ENCODE measurements at places on chromosomes 7 and 10.

DNA sequence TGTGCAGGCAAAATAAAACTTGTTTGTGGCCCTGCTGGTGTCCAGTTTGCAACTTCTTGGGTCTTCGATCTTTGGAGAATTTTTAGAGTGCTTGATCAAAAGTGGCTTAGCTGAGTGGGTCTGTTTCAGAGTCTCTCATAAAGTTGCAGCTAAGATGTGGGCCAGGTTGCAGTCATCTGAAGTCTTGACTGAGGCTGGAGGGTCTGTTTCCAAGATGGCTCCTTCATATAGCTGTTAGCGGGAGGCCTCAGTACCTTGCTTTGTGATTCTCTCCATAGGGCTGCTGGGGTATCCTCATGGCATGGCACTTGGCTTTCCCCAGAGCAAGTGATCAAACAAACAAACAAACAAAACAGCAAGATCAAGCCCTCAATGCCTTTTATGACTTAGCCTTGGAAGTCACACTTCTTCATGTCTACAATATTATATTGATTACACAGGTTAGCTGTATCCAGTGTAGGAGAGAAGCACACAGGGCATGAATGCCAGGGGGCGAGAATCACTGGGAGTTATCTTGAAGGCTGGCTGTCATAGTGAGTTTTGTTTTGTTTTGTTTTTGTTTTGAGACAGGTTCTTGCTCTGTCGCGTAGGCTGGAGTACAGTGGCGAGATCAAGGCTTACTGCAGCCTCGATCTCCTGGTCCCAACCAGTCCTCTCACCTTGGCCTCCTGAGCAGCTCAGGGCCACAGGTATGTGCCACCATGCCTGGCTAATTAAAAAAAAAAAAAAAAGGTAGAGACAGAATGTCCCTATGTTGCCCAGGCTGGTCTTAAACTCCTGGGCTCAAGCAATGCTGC, 10.2 kb downstream of the CYP26A1 start:
- no peak for DNase-seq

- DNase-seq: no peak
Observed at GRCh38 chr10:104035194-104036068, 50.2 kb downstream of the COL17A1 start.

- no peak for DNase-seq
Observed at GRCh38 chr10:13091801-13092200, 8.2 kb upstream of the OPTN start.

- no peak for DNase-seq
Observed at GRCh38 chr10:114703377-114704107, 45.5 kb upstream of the ABLIM1 start.

- DNase-seq: peak; percentile 6
Observed at GRCh38 chr10:7027913-7028808, 382.7 kb downstream of the SFMBT2 start.

DNA sequence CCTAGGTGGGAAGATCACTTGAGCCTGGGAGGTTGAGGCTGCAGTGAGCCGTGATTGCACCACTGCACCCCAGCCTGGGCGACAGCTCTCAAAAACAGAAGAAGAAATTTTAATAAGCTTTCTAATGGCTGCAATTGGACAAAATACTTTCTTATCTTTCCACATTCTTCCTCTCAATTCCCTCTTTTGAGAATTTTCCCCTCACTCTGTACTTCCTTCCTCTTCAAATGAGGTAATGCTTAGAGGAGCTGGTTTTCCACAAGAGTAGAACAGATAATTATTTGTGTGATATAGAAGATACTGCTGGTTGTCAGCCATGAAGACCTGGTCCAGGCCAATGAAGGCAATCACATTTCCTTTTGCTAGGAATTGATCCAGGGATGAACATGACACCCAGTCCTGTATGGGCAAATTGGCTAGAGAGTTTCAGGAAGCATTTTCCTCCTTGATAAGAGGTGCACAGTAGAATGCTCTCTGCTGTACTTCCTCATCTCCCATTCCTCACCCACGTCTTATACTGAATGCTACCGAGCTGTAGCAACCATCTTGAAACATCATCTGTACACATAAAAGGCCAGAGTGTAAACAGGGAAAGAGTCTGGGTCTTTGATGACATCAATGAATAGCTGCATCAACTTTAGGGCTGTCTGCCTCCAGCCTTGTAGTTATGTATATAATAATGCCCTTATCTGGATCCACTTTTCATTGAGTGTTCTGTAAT, 103.9 kb downstream of the CDK6 start:
- DNase-seq: no peak

DNA sequence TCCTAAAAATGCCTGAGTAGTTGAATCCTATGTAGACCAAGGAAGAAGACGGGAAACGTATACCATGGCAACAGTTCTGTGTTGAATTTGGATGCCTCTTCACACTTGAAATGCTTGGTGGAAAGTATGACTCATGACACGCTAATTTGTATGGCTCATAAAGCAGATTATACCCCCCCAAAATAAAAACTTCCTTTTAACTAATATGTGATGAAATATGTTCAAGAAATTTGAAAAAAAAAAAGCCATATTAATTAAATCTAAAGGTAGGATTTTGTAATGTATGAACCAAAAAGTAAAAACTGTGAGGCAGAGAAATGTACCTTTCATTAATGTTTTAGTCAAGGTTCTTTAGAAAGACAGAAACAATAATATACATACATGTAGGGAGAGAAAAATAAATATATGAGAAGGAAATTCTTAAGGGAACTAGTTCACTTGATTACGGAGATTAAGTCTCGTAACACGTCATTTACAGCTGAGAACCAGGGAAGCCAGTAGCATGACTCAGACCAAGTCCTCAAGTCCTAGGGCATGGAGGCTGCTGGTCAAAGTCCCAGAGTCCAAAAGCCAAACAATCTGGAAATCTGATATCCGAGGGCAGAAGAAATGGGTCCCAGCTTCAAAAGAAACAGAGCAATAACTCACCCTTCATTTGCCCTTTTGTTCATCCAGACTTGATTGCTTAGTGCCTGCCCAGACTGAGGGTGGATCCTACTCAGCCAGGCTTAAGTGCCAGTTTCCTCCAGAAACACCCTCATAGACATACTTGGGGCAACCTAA, 485.1 kb downstream of the SEMA3D start:
- DNase-seq: peak; percentile 98

DNA sequence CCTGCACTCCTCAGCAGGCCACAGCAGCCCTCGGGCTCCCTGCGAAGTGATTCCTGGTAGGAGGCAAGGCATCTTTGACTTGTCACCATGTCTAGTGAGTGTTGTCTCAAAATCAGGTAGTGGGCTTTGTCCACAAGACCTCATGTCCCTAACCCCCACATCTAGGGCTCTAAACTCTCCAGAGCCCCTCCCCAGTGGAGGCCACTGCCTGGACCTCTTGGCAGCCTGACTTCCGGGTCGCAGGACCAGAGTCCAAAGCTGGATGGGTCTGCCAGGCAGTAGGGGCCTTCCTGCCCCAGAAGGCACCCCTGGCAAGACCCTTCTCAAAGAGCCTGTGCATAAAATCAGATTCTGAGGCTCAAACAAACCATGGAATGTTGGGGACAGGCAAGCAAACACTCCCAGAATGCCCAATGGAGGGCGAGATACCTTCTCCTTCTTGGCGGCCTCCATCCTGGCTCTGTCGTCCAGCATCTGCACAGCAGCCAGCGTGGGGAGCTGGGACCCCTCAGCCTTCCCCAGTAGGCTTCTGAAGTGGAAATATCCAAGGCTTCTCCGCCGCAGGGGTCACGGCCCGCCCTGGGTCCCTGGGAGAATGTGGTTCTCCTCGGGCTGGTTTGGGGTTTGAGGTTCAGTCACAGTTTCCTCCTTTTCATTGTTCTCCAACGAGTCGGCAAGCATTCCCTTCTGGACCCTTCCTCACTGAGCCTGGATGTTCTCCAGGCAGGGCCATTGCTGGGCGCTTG, 586 bp downstream of the GCK start:
- DNase-seq: no peak
